ENCODE measurements at places on chromosomes 7 and 10. TPM values are rescaled to one million over a fixed set of nuclear protein-coding genes. Genes with fewer than 3 reads are reported as not detected.

- DNase-seq, result no peak
Measured at GRCh38 chr7:154474903-154475520, 422.8 kb downstream of the DPP6 start.

DNA sequence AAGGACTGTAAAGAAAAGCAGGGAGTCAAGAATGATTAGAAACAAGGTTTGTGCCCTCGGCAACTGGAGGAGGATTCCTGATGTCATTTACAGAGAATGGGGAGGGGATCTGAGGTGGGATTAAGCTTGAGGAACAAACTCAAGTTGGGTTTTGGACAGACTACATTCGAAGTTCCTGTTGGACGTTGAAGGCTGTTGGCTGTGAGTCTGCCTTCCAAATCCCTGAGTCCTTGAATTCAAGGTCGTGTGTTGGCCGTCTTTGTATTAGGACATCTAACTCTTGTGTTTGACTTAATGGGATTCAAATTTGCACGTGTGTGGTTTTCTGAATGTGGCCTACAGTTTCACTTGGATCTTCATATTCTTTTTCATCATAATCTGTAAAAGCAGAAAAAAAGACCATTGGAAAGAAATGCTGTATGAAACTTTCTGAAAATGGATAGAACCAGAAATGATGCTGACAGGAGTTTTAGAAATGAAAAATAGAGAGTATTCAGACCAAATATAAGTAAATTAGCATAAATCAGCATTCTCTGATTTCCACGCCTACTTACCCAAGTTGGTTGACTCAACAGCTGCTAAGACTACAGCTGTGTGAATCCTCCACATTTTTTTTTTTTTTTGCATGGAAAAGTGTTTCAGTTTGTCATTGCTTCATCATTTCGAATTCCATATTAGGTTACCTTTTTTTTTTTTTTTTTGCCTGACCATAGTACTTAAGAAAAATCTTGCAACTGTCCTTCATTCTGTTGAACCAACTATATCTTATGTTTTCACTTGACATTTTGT is 94.8 kb downstream of the KIAA1217 start:
- DNase-seq, result no peak

- DNase-seq, result no peak
Measured at GRCh38 chr10:58734116-58734515, 221.4 kb downstream of the BICC1 start.

DNA sequence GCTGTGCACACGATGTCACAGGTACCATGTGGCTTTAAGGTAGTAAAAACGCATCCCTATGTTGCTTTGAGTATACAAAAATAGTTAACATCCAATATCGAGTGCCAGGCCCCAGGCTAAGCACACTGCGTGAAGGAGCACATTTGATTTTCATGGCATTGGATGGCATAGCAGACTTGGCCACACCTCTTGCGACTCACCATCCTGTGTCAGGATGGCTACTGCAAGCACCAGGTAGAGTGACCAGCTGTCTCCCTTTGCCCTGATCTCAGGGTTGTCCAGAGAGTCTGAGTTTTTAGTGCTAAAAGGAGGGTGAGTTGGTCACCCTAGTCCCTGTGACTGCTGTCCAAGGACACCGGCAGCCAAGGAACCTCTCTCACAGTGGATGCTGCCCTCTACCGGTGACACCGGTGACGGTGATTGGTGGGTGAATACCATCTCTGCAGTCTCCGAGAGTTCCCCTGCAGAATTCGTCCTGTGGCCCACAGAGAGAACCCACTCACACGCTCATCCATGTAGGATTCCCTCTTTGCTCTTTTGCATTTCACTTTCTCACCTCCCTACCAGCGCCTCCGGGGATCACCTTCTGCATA is 76.1 kb downstream of the BICC1 start:
- no peak for DNase-seq

- no peak for DNase-seq
Measured at GRCh38 chr7:31456646-31457368, 57.1 kb upstream of the ITPRID1 start.

DNA sequence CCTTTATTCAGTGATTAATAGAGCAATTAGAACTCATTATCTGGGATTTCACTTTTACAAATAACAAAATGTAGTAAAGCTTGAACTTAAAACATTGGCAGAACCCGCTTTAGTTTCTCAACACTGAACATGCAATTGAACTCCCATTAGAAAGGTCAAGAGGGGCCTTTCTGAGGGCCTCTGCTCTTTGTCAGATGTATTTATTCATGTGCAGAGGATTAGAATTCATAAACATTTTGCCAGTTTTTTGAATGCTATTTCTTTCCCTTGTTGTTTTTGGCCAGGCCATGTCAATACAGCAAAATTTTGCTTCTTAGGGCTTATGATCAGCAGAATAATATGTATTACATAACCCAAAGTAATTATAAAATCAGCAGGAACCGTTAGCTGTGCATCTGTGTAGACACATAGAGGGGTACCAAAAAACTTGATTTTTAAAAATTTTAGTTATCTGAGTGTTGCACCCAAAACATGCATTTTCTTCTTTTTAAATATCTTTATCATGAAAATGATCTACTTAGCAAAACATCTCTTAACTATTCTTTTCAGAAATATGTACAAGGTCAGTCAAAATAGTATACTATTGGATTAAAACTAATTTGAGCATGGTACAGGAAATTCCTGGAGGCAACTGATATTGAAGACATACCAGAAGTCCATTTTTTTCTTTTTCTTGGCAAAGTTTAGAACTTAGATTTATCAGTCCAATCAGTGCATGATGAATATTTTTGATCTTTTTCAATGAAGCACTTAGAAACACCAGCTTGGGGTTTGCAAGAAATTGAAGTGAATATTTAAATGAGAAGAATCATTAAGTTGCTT is 177.5 kb downstream of the TWIST1 start:
- DNase-seq, result no peak

GRCh38 chr10:1641402-1641801 is 95.9 kb downstream of the ADARB2 start:
- no peak for DNase-seq

GRCh38 chr10:116984202-116984990 is 20.6 kb downstream of the SHTN1 start:
- no peak for DNase-seq

DNA sequence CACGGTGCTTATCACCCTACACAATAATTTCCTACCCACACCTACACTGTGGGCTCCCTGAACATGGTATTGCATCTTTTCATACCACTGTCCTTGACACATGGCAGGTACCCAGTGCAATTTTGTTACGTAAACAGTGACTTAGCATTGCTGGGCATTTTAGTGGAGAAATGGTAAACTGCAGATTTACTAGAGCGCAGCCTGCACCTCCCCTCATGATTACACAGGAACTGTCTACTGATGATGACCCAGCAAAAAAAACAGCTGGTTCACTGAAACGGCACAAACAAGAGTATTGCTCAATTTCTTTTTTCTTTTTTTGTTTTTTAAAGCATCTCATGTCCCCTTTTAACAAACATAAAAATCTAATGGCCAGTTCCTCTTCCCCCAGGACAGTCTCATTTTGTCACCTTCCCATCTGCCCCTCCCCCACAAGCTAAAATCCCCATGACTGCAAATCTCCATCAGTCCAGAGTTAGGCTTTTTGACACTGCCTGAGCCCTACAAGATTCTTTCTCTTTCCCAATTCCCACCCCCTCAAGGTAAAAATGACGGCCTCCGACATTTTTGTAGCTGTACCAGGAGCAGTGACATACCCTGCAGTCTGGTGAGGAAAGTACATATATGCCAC is 2.8 kb downstream of the ZNF746 start:
- no peak for DNase-seq

GRCh38 chr7:26526265-26526587 is 234.6 kb downstream of the SNX10 start:
- DNase-seq, result no peak

DNA sequence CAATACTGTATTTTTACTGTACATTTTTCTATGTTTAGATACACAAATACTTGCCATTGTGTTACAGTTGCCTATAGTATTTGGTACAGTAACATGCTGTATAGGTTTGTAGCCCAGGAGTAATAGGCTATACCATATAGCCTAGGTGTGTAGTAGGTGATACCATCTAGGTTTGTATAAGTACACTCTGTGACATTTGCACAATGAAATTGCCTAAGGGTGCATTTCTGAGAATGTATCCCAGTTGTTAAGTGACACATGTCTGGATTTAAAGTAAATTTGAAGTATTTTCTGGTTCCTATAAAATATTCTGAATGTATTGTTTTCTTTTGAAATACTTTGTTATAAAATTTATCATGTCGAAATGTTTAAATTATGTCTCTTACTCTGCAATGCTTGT is 7.2 kb downstream of the CDK14 start:
- no peak for DNase-seq

GRCh38 chr7:151968357-151968756 is 12.1 kb downstream of the GALNTL5 start:
- no peak for DNase-seq

- DNase-seq, result no peak
Measured at GRCh38 chr10:15879663-15880062, 19.4 kb upstream of the MINDY3 start.

- no peak for DNase-seq
Measured at GRCh38 chr7:128281605-128282380, 40.7 kb downstream of the LEP start.

DNA sequence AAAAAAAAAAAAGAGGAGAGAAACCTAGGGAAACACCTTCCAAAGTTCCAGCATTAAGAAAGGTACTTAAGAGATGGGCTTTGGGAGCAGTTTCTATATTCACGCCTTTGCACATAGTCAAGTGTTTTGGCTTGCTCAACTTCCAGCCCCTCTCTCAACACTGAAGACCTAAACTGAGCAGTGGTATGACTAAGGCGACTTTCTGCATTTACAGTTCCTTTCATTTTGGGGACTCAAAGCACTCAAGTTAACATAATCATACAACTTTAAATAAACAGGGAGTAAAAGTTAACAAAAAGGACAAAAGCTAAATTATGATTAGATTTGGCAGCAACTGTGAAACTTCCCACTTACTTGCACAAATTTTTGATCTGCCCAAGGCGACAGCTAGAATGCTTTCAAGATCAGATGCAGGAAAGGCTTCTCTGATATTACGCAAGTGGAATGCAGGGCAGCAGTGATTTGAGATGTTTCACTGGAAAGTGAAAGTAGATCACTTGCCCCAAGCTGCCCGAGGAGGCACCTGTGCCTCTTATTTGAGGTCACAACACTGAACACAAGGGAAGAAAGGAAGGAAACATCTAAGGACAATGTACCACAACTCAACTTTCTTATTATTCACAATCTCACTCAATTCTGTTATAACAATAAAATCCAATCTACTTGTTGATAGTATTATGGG is 199.5 kb downstream of the SKAP2 start:
- no peak for DNase-seq

GRCh38 chr7:144787127-144787526 is 48.7 kb downstream of the TPK1 start:
- no peak for DNase-seq

GRCh38 chr10:48656914-48657305 is 27.8 kb upstream of the WDFY4 start:
- DNase-seq, result no peak

DNA sequence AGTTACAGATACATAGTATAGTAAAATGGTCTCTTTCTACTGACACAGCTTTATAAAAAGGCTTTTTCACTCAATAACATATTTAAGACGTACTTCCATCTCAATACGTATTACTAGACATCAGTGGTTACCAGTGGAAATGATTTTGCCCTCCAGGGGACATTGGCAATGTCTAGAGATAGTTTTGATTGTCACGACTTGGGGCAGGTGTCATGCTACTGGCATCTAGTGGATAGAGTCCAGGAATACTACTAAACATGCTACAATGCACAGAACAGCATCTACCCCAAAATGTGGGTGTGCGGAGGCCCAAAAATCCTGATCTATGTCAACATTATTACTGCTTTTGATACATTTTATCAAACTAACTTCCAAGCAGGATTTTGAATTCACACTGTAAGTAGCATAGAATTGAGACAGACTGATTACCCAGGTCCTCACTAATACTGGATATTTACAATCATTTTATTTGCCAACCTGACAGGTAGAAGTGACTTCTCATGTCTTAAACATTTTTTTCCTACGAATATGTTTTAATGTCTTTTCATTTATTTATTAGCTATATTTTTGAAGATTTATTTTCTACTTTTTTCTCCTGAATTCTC is 53.8 kb downstream of the HGF start:
- no peak for DNase-seq

Gene PDE6C
- not detected for total RNA-seq

Gene HOGA1
- total RNA-seq, result 0.62 TPM

Gene INMT
- 0.16 TPM for total RNA-seq

Gene CRYGN
- not detected for total RNA-seq

Gene ZNF680
- 73.6 TPM for total RNA-seq

Gene EPHA1
- not detected for total RNA-seq

Gene ITGA8
- 2.8 TPM for total RNA-seq

Gene DNAJC12
- total RNA-seq, result 1.7 TPM

Gene CCL26
- not detected for total RNA-seq

Gene CLCN1
- under 0.01 TPM for total RNA-seq

Gene TMEM168
- 36.3 TPM for total RNA-seq

Gene UCN3
- not detected for total RNA-seq

Gene HACD1
- total RNA-seq, result 18.7 TPM
